ENCODE measurements at places on chromosomes 3 and 15. TPM values are rescaled to one million over a fixed set of nuclear protein-coding genes. Genes with fewer than 3 reads are reported as not detected.

The INSYN1 gene
- total RNA-seq, result 0.13 TPM

The CAPN3 gene
- 0.94 TPM for total RNA-seq

The ZKSCAN7 gene
- 1.6 TPM for total RNA-seq

The PLA2G4E gene
- total RNA-seq, result not detected

The GP9 gene
- total RNA-seq, result not detected

The GASK1A gene
- total RNA-seq, result not detected

The LYSMD4 gene
- 10.1 TPM for total RNA-seq

The AADACL2 gene
- total RNA-seq, result not detected

The VWA5B2 gene
- 0.13 TPM for total RNA-seq

The ZNF860 gene
- total RNA-seq, result 1.5 TPM

The LDHAL6B gene
- total RNA-seq, result not detected

The GOLGA6L1 gene
- total RNA-seq, result not detected

The TUSC7 gene
- total RNA-seq, result not detected

The MYO5C gene
- total RNA-seq, result 19.4 TPM

The SI gene
- not detected for total RNA-seq

The PLA2G4F gene
- total RNA-seq, result not detected

The PEX11A gene
- total RNA-seq, result 6.2 TPM

The GOLGA6L10 gene
- 1.3 TPM for total RNA-seq

The B3GALNT1 gene
- total RNA-seq, result 34.8 TPM

The SERPINI1 gene
- 1.4 TPM for total RNA-seq

The TMEM212 gene
- not detected for total RNA-seq

The CHL1 gene
- not detected for total RNA-seq

The PATL2 gene
- total RNA-seq, result 0.16 TPM

The GOLGA8S gene
- not detected for total RNA-seq

The TMEM87A gene
- 54.2 TPM for total RNA-seq

The SCAMP5 gene
- 5.9 TPM for total RNA-seq

The CRABP1 gene
- not detected for total RNA-seq

The PRR20G gene
- total RNA-seq, result not detected

The PLSCR2 gene
- 0.31 TPM for total RNA-seq

The ACTR8 gene
- total RNA-seq, result 28.8 TPM

The ZPLD1 gene
- not detected for total RNA-seq

The XIRP1 gene
- total RNA-seq, result not detected

The SLC24A5 gene
- not detected for total RNA-seq

The BSN gene
- total RNA-seq, result under 0.01 TPM

The CPNE9 gene
- not detected for total RNA-seq

The ITGA11 gene
- 1.6 TPM for total RNA-seq

The XYLB gene
- total RNA-seq, result 3.2 TPM

The CFAP20DC gene
- total RNA-seq, result 0.81 TPM

The CCNB2 gene
- 18.7 TPM for total RNA-seq

The GOLGA8T gene
- 0.13 TPM for total RNA-seq

The BNIP2 gene
- 175 TPM for total RNA-seq

The EBLN2 gene
- total RNA-seq, result 9.6 TPM

The AGBL1 gene
- total RNA-seq, result not detected

The ARHGEF26 gene
- total RNA-seq, result 1.3 TPM
